ENCODE measurements at places on chromosomes 4 and X.

DNA sequence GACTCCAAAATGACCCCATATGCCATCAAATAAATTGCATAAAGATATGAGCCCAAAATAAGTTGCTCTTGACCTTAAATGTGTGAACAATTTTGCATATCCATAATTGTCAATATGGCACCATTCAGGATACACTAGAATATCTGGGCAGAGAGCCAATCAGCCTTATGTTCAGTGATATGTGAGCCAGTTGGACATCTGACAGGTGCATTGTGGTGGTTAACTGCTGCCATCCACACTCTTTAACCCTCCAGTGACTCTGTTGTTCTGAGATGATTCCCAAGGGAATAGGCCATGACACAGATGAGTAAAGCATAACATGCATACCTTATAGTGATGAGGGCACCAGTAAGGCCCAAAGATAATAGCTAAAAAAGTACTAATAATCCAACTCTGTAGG, 500.1 kb downstream of the PCDH18 start:
- no peak for DNase-seq

GRCh38 chrX:11535156-11535919, 130.4 kb downstream of the ARHGAP6 start:
- no peak for DNase-seq

GRCh38 chr4:99934891-99935290, 11.5 kb downstream of the DNAJB14 start:
- DNase-seq = no peak

DNA sequence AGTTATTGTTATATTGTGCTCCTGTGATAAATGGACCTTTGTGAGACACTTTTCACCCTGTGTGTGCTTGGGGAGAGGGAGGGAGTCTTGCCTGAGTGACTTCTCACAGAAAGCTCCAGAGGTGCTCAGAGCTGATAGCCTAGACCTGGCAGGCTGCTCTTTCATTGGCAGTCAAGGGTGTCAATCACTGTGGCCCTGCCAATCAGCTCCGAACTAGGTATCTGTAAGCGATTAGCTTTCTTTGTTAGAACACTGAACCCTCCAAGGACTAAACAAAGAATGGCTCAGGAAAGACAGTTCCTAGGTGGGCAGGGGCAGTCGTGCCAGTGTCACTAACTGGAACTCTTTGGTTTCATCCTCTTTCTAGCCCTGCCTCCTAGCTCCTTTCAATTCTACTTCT, 2.7 kb upstream of the NALF2 start:
- DNase-seq = no peak
